ENCODE measurements at places on chromosomes 13 and 19. TPM values are rescaled to one million over a fixed set of nuclear protein-coding genes. Genes with fewer than 3 reads are reported as not detected.

DNA sequence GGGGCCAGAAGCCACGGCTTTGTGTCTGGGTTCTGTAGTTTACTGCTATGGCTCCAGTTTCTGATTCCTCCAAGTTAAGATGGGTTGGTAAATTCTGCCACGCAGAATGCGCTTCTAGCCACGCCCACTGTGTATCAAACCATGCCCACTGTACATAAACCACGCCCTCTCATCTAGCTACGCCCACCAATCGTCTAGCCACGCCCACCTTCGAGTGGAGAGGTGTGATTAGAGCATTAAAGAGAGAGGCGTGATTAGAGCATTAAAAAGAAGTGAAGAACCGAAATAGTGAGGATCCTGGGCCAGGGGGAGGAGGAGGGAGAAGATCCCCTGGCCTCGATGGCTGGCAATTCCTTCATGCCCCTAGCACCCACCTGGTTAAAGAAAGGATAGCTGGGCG lies 43.7 kb upstream of the ADGRE5 start:
- DNase-seq, result no peak

- DNase-seq, result no peak
Observed at GRCh38 chr19:28427376-28428083, 785.4 kb downstream of the UQCRFS1 start.

- no peak for DNase-seq
Observed at GRCh38 chr13:102838982-102839381, 6.8 kb upstream of the ERCC5 start.

The SLC7A10 gene
- not detected for total RNA-seq

GRCh38 chr13:30141775-30142485 lies 165.4 kb downstream of the KATNAL1 start:
- DNase-seq, result no peak

The KLF2 gene
- 65.2 TPM for total RNA-seq

DNA sequence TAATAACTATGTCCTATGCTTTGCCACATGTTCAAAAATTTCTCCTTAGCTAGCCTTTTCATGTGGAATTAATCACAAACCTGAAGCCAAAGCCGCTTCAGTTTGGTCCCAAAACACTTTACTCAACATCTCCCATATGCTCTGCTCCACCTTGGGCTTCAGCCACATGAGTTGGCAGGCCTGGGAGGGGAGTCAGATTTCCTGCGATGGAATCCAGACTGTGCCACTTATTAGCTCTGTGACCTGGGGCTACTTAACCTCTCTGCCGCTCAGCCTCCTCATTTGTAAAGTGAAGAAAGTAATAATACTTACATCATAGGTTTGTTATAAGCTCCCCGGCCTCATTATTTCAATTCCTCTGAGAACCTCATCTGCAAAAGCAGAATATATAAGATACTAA lies 272.0 kb downstream of the LMO7 start:
- peak; percentile 28 for DNase-seq

The ERICH6B gene
- not detected for total RNA-seq

DNA sequence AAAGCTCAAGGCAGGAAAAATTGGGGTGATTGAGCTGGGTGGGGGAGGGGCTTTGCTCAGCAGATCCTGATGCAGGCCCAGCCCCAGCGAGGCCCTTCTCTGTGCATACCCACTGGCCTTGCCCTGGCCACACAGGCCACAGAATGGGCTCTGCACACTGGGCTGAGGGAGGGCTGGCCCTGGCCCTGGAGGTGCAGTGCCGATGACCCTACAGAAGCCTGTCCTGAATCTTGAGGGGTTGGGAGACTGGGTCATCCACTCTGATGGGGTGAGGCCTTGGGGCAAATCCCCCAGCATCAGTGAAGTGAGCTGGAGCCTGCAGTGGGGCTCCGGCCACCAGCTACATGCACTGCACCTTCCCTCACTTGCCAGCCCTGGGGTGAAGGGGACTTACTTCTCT lies 153.1 kb downstream of the URI1 start:
- DNase-seq, result no peak

DNA sequence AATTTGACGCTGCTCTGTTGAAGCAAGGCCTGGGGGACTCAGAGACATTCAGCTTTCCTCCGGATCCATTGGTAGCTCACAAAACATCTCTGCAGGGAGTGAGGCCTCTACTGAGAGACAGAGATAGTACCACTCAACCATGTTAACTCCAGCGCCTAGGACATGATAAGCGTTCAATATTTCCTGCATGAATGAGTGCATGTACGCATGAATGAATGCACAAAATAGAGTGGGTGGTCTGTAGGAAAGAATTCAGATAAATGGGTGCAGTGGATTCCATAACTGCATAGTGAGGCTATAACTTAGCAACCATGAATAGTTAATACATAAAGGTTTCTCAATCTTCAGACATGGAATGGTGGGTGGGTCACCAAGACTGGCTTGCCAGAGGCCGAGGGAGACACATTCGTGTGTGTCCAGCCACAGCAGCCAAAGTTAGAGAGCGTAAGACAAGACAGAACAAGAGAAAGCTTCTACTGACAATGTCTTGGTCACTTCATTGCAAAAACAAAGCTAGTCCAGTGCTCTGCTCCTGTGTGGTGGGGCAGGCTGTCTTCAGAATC lies 36.3 kb upstream of the RCBTB2 start:
- DNase-seq, result no peak

DNA sequence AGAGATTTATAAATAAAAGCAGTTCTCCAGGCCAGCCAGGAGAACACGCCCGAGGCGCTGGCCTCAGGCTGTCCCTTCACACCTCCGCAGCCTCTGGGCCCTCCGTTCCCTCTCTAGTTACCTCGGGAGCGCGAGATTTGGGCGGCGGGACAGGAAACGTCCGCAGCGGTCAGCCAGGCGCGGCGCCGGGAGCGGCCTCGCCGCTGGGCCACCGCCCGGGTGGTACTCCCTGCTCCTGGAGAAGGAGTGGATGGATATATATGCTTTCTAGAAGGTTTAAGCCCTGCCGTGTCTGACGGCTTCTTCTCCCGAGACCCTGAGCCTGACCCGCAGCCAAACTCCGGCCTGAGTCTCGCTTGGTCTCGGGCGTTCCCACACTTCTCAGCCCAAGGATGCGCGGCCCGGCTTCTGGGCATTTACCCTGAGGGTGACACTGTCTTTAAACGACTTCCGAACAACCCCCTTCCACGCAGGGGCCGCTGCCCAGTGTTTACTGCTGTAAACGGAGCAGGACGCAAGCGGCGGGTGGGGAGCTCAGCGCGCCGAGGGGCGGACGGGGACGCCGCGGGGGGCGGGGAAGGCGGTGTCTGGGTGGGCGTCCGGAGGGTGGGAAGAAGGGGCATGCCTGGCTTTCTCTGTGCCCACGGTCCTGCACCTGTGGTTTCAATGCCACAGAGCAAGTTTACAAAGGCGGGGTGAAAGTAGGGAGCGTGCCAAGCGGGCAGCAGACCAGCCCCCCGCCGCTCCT lies 2.0 kb upstream of the ZIC2 start:
- DNase-seq, result no peak

DNA sequence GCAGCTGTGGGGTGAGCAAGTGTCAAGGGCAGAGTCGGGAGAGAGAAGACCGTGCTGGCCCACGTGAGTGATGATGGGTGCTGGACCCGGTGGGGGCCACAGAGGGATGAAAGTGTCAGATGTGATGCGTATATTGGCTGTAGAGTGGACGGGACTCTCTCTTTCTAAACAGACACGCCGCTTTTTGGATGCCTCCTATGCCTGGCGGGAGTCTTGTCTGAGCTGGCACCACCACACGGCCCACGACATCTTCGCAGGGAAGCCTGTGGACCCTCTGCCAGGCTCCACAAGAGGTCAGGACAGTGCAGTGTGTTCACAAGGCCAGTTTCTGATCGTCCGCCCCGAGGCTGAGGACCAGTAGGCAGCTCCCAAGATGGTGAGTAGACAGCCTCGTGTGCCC lies 12.9 kb upstream of the MRI1 start:
- no peak for DNase-seq

The ZNF556 gene
- 0.96 TPM for total RNA-seq

DNA sequence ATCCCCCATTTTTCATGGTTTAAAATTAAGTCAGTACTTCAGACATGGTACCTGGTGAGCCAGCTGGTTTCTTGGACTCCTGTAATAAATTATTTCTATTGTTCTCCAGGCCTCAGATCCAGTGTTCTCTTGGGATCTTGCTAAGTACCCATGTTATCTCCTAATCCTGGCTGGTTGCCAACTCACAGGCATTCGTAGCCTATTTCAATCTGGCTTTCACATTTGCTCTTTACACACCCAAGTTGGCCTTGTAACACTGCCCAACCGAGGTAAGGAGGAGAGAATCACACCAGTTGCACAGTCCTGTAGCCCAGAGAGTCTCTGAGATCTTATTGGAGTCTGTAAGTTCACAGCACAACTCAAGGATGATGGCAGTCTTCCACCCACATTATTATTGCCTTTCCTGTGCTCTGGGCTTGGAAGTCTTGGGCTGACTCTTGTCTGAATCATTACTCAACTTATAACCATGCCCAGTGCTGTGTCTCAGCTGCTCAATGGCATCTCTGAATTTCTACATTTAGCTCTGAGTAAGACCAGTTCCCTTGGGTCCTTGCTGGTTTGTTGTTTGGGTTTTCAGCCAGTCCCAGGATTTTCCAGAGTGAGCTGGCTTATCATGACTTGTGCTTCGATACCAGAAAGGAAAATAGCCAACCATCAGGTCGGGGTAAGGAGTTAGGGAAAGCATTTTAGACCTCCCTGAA lies 76.6 kb upstream of the KLF12 start:
- DNase-seq, result peak; percentile 14

DNA sequence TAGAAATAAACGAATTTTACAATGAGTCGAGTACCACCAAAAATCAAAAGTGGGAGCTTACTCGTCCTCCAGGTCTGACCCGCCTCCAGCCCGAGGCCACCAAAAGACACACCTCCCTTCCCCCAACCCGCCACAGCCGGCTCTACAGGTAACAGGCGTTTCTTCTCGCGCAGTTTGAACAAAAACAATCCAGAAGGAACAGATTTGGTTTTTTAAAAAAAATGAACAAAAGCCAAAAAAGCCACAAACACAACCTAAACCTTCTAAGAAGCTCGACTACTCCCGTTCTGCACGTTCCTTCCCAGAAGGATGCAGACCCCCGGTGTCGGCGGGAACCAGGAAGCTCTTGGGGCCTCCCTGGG lies 671 bp downstream of the ZDHHC20 start:
- peak; percentile 36 for DNase-seq

DNA sequence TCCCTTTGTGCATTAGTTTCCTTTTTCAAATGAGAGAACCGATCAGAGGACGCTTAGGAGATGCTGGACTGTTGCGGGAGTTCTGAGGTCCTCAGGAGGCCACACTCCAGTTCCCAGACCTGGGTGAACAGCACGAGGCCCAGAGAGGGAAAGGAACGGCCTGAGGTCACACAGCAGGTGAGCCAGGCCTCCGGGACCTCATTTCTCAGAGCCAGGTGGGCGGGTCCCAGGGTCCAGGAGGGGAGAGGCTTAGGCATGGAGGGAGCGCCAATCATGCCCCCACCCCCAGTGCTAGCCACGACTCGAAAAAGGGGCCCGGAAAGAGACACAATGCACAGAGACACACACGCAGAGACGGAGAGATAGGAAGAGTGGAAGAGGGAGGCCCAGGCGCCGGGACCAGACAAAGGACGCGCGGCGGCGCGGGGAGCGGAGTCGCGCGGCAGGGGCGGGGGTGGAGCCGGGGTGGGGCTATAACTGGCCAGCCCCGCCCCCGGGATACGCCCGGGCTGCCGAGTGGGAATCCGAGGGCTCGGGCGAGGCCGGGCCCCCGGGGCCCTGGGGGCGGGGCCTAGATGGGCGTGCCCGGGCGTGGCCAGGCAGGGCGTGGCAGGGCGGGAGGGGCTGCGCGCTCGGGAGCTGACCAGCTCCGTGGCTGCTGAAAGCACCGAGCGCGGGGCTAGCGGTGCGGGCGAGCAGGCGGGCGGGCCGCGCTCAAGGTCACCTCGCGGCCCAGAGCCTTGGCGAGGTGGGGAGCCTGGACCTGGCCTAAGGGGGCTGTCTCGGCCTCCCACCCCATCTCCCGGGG lies 1.6 kb downstream of the ELAVL3 start:
- no peak for DNase-seq

DNA sequence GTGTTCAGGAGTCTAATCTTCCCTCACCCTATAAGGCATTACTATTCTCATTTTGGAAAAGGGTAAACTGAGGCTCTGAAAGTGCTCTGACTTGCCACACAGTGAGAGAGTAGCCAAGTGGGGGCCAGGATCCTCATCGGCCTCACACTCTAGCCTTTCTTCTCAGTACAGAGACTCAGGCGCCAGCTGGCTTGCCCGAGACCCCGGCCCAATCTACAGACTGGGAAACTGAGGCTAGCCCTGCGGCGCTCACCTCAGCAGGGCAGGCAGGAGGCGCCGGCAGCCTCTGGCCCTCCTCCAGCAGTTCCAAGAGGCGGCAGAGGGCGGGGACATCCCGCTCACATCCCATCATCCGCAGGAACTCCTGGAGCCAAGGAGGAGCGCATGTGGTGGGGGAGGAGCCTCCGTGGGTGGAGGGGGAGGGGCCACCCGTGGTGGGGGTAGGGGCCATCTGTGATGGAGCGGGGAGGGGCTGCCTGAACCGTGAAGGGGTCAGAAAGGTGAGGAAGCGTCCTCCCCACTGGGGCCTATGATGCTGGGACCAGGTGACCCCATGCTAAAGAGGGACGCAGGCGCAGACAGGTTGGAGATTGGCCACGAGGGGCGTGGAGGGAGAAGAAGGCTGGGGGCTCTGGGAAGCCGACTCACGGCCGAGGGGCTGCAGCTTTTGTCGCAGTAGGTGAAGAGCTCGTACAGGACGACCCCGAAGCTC lies 8.7 kb upstream of the INSL3 start:
- no peak for DNase-seq

DNA sequence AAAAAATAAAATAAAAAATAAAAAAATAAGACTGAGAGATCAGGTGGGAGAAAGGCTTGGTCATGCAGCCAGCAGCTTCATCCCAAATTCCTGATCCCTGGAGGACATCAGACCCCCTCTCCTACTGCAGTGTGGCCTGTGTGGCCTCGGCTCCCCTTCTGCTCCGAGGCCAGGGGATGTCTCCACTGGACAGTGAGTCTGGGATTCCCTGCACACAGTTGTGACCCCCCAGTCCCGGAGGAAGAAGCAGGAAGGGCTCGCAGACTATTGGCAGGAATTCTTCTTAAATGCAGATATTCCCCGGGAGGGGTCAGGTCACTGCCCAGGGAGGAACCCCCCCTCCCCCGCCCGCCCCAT lies 41.9 kb downstream of the ZNF627 start:
- DNase-seq, result no peak

The CGB7 gene
- total RNA-seq, result not detected

All from umbilical cord (tissue), 2 donors.